H1 (cell line): ENCODE measurements at places on chromosomes 16 and 17. TPM values are rescaled to one million over a fixed set of nuclear protein-coding genes. Genes with fewer than 3 reads are reported as not detected.

DNA sequence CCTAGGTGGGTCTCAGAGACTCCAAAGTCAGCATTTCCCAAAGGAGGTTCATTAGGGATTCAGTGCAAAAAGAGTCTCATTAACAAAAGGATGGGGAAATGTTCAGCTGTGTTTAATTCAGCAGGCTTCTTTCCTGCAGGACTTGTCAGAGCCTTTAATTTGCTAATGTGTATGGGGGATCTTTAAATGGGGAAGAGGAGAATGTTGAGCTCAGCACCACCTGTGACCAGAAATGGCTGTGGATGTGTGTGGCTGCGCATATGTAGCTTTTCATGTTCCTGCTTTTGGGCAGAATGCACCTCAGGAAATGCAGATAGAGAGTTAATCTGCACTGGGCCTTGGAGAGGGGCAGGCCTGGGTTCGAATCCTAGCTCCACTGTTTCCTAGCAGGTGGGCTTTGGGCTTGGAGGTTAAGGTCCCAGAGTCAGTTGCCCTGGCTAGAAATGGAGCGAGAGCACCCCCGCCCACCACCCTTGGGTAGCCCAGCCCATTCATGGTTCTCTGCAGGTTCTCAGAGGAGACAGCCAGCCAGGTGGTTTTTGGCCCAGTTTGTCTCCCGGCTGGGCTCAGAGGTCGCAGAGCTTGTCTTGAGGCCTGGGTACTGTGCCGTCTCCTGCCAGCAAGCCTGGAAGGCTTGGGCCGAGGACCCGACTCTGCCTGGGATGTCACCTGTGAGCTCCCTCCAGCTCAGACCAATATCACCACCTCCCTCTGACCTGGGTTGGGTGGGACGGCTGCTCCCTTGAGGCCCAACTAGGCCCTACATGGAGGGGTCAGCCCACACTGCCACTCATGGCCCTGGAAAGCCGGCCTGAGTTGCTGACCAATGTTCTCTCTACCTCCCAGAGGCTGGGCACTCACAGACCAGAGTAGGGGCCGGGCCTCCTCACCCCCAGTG lies 9.3 kb downstream of the ADCY7 start:
- no peak for DNase-seq

DNA sequence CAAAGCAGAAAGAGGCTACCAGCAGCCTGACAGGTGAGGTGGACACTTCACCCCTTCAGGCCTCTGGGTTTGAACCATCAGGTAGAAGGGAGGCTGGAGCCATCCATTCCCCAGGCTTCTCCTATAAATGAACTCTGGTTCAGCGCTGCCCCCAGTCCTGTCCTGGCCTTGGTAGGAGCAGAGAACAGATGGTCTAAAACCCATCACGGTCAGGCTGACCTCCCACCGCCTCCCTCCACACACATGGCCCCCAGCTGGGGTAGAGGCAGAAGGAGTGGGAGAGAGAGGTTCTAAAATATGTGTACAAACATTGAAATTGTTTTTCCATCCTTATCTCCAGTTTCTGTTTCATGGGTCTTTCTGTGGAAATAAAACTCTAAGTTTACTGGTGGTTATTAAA lies 59.7 kb upstream of the DNAJA2 start:
- no peak for DNase-seq

DNA sequence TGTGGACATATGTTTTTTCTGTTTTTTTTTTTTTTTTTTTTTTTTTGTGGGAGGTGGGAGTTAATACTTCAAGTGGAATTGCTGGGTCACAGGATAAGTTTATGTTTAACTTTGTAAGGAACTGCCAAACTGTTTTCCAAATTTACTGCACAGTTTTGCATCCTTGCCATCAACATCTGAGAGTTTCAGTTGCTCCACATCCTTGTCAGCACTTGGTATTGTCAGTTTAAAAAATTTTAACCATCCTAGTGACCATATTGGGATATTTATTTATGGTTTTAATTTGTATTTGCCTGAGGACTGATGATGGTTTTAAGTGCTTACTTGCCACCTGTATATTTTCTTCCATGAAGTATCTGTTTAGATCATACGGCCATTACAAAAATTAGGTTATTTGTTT lies 34.0 kb upstream of the IRF8 start:
- no peak for DNase-seq

GRCh38 chr17:4766723-4767122 lies 5.0 kb upstream of the TM4SF5 start:
- no peak for DNase-seq

Gene CHTF18
- total RNA-seq = 98.3 and 104 TPM in 2 replicates

DNA sequence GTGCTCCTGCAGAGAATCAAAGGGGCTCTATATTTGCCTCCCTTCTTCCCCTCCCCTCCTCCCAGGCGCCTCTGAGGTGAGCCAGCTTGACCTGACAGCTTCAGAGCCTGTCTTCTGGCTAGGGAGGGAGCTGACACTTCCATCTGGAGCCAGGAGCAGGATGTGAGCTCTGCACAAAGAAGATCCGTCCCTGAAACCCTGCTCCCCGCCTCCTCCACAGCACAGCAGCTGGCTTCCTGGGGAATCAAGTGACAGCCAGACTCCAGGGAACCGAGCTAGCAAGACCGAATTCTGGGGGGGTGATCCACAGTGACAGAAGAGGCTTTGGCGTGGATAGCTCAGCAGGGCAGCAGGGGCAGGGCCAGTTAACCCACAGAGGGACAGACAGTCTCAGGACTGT lies 37.2 kb downstream of the CCDC182 start:
- no peak for DNase-seq

Gene CBFA2T3
- 1.3 and 2.7 TPM in 2 replicates for total RNA-seq

GRCh38 chr16:53781023-53781605 lies 77.2 kb downstream of the FTO start:
- no peak for DNase-seq

Gene SCPEP1
- 48.8 and 52.6 TPM in 2 replicates for total RNA-seq

DNA sequence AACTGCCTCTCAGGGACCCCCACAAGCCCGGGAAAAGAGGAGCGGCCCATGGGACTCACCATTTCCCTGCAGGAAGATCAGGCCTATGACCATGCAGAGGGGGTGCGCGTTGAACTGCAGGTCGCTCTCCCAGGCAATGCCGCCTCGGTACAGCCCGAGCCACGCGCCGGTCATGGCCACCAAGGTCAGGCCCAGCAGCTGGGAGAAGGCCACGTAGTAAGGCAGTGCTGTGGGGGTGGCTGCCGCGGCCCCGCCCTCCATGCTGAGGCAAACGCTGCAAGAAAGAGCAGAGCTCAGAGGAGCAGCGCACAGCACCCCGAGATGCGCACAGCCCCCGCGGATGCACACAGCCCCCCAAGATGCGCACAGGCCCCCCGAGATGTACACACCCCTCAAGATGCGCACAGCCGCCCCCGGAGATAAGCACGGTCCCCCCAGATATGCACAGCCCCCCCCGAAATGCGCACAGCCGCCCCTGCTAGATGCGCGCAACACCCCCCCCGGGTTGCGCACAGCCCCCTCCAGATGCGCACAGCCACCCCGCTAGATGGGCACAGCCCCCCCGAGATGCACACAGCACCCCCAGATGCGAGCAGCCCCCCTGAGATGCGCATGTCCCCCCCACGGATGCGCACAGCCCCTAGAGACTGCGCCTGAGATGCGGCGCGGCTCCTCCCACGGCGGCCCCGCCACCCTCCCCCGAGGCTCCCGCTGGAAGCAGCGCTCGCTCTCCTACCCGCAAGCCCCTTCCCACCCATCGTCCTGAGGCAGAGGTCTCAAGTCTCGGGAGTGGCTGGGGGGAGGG lies 8.6 kb downstream of the CYB561 start:
- DNase-seq = no peak

- no peak for DNase-seq
Observed at GRCh38 chr17:76078860-76079534, at the start of gene ZACN. Gene ZACN (plus strand): TSS chr17:76079182. CDS start chr17:76079265, 83 bp downstream.

Gene C16orf74
- total RNA-seq = 6.1 and 7.3 TPM in 2 replicates

- DNase-seq = no peak
Observed at GRCh38 chr17:29726715-29727252, 104.1 kb upstream of the CORO6 start.

Gene ZNF469
- total RNA-seq = 1.8 and 2.0 TPM in 2 replicates

Gene KRTAP4-11
- total RNA-seq = not detected in 2 replicates

Gene CCL14
- total RNA-seq = not detected in 2 replicates

DNA sequence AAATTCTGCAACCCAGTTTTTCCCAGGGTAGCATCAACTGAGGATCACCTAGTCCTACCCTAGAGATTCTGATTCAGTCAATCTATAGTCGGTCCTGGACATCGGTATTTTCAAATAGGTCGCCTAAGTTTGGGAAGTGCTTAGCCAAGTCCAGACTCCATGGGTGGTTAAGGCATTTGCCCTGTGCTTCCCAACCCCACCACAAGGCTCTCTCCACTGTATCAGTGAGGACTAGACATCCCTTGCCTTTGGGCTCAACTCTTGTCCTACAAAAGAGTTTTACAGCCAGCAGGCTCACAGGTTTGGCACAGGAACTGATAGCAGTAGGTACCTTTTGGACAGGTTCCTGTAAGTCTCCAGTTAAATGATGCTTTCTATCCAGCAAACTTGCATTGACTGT lies 13.8 kb downstream of the HYDIN start:
- DNase-seq = no peak

DNA sequence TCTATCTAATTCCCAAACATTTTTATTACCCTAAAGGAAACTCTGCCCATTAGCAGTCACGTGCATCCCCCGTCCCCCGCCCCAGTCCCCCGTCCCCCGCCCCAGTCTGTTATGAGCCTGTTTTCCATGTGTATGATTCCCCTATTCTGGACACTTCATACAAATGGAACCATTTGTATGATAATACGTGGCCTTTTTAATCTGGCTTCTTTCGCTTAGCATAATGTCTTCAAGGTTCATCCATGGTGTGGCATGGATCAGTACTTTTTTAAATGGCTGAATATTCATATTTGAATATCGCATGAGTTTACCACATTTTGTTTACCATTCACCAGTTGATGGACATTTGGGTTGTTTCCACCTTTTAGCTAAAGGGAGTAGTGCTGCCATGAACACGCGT lies 49.5 kb downstream of the DNAH2 start:
- DNase-seq = no peak

GRCh38 chr17:80460429-80460834 lies 16.0 kb downstream of the NPTX1 start:
- no peak for DNase-seq

Gene UBE2Z
- 75.3 and 75.9 TPM in 2 replicates for total RNA-seq

- DNase-seq = no peak
Observed at GRCh38 chr17:80886641-80887573, 104.7 kb upstream of the CHMP6 start.

Gene CD300LB
- not detected in 2 replicates for total RNA-seq

DNA sequence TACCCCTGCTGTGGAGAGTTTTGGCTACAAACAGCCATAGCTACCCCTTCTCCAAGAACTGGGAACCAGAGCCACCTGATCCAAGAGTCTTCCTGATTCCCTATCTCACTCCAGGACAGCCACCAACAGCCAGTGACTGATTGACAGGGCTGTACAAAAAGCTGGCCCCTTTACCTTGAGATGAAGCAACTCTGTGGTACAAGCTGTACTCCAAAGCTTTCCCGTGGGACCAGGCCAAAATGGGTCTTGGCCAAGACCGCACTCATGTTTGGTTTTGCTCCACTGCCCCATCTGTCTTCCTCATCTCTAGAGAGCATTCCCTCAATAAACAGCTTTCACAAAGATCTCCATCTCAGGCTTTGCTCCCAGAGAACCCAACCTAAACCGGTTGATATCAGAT lies 43.6 kb downstream of the RNF157 start:
- DNase-seq = no peak

Gene SLC25A19
- total RNA-seq = 28.6 and 33.3 TPM in 2 replicates

GRCh38 chr16:28835864-28836760 lies 10.0 kb downstream of the TUFM start:
- DNase-seq = no peak

Gene OR1A1
- not detected in 2 replicates for total RNA-seq

DNA sequence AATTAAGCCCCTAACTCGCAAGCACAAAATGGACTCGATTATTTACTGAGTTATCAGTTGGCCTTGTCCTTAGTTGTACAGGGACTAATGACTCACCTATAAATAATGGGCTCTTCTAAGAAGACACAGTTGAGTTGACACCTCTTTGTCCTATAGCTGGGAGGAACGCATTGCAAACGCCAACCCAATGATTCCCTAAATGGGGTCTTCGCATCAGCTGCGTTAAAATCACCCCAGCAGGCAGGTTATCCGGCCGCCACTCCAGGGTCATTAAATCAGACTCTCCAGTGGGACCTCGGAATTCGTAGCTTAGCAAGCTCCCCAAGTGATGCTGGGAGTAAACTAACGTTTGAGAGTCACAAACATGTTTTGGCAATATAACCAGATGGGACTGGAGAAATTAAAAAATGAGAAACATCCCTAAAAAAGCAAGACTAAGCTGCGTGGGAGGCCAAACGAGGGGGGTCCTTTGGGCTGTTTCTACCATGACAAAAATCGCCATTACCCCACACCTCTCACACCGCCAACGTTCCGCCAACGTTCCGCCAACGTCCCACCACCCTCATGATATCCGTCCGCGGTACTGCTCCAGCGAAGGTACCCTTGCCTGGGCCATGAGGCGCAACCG lies 932 bp upstream of the NFE2L1 start:
- no peak for DNase-seq

DNA sequence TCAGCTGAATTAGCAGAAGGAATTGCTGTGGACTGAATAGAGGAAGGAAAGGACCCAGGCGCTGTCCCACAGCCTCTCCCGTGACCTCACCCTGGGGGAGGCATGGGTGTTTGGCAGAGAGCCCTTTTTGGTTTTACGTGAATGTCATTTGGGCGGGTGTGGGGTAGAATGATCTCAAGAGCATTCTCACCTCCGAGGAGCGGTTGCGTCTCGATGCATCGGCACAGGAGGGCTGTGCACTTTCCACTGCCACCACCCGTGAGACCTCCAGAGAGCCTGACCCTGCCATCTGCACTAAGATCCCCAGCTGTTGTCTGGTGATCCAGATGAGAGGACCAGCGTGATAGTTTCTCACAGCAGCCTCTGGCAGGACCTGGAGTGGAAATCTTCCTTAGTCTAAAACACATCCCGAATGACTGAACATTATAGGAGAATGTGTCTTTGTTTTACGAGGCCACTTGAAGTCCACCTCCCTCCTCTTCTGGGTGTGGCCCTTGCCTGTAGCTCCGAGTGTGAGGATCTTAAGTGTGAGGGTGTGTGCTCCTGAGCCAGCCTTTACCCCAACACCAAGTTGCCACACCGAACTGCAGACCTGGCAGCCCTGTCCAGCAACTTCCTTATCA lies 29.3 kb downstream of the FOXK2 start:
- no peak for DNase-seq

DNA sequence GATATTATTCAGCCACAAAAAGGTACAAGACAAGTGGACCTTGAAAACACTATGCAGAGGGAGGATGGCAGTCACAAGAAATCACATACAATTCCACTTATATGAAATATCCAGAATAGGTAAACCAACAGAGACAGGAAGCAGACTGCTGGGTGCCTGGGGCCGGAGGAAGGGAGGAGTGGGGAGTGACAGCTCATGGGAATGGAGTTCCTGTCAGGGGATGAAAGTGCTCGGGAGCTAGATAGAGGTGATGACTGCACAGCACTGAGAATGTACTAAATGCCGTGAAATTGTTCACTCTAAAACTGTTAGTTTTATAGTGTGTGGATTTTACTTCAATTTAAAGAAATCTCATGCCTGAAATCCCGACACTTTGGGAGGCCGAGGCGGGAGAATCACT lies 74.2 kb upstream of the MED9 start:
- no peak for DNase-seq

- no peak for DNase-seq
Observed at GRCh38 chr17:45341533-45342158, 24.8 kb upstream of the MAP3K14 start.
